Activated CD8-positive, alpha-beta memory T cell treated with anti-CD3 and anti-CD28 coated beads for 1 hour (primary cell): ENCODE measurements at places on chromosomes 16 and 17.

- DNase-seq = no peak
Observed at GRCh38 chr17:29588562-29589411, 661 bp downstream of the GIT1 start.

- no peak for DNase-seq
Observed at GRCh38 chr17:77959926-77960521, 1.5 kb downstream of the TNRC6C start.

- no peak for DNase-seq
Observed at GRCh38 chr17:74212209-74212912, 1.0 kb upstream of the TTYH2 start.

DNA sequence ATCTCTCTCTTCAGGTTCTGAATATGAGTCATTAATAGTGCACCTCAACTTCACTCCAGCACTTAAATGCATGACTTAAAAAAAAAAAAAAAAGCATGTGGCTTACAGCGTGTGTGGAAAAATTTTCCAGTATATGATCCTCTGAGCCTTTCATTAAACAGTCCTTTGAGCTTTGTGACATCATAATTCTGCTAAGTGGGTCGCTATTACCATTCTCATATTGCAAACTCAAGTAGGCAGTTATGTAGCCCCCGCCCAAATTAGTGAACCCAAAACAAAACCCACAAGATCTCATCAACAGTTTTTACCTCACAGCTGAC, 672 bp downstream of the CMTR2 start:
- no peak for DNase-seq

DNA sequence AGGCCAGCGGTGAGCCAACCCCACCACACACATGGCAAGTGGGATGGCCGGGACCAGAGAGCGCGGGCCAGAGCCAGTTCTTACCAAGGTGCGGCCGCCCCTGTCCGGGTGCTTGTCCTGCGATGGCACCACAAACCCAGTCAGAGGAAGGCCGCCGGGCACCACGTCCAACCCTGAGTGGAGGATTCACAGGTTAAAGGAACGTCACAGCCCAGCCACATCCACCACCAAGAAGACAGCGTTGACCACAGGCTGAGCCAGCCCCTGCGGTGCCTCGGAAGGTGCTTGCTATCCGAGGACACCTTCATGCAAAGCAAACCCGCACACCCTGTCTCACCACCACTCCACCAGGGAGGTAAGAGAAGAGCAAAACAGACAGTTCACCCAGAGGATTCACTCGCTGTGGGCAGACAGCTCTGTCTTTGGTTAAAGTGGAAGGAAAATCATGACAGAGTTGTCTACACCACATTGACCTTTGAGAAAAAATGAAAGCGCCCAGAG, 15.8 kb downstream of the SLX4 start:
- DNase-seq = no peak

DNA sequence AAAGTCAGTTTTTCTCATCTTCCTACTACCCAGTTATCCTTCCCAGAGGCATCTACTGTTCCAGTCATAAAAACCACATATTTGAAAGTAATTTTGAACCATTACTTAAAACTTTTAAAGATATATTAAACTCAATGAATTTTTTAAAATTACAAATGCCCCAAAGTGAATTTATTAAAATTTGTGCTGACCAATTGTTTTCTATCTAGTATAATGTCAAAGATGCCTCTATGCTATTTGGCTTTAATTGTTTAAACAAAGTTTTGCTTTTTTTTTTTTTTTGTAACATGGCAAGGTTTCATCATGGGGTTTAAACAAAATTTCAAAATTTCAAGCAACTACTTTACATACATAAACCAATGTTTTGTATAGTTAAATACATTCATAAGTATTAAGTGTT, 60.7 kb downstream of the FBXL20 start:
- DNase-seq = no peak

- peak; percentile 44 for DNase-seq
Observed at GRCh38 chr16:16127469-16128116, 95.7 kb downstream of the ABCC6 start.

DNA sequence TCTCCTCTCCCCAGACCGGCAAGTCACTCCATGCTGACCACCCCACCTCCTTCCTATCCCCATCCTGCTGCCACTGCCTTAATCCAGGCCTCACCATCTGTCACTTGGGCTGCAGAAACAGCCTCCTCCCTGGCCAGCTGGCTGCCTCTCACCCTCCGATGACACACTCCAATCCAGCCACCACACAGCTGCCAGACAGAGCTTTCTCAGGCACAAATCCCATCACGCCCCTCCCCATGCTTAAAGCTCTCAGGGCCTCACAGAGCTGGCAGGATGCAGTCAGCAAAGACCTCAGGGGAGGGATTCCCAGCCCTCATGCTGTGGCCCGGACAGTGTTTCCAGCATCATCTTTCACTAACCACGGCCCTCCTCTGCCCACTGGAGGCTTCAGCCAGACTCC, 13.7 kb downstream of the CAMKK1 start:
- no peak for DNase-seq

GRCh38 chr16:48647794-48648193, 37.8 kb upstream of the N4BP1 start:
- no peak for DNase-seq

- no peak for DNase-seq
Observed at GRCh38 chr16:49859125-49859811, 3.4 kb upstream of the ZNF423 start.

GRCh38 chr17:6044261-6044660, 25.9 kb upstream of the WSCD1 start:
- no peak for DNase-seq

DNA sequence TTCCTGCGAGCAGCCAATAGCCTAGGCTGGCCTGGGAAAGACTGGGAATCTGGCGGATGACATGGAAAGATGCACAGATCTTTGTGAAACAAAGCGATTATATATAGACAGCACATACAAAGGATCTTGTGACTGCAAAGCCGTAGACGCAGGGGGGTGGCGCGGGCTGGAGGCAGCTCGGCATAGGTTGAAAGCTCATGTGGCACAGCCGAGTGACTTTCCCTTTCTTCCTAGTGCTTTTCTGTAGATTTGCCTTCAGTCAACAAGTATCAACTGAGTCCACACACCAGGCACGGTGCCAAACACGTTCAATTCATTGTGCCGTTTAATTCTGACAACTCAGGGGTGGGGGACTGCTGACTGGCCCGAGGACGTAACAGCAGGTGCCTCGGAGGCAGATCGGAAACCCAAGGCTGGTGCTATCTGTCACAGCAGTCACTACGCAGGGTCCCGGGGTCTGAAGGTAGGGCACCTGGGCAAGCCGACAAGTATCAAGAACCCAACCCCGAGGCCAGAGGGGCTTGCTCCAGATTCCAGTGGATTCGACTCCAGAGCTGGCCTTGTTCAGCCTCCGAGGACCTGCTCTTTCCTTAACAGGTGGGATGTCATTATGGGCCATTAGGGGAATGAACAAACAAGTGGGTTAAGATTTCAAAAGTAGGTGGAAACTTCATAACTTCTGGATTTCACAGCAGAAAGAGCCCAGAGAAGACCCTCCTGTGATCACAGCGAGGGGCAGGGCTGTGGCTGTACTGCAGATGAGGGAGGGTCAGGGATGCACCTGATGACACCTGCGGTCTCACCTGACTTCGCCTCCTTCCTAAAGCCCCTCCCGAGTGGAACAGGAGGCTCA, 5.9 kb downstream of the PAM16 start:
- no peak for DNase-seq

DNA sequence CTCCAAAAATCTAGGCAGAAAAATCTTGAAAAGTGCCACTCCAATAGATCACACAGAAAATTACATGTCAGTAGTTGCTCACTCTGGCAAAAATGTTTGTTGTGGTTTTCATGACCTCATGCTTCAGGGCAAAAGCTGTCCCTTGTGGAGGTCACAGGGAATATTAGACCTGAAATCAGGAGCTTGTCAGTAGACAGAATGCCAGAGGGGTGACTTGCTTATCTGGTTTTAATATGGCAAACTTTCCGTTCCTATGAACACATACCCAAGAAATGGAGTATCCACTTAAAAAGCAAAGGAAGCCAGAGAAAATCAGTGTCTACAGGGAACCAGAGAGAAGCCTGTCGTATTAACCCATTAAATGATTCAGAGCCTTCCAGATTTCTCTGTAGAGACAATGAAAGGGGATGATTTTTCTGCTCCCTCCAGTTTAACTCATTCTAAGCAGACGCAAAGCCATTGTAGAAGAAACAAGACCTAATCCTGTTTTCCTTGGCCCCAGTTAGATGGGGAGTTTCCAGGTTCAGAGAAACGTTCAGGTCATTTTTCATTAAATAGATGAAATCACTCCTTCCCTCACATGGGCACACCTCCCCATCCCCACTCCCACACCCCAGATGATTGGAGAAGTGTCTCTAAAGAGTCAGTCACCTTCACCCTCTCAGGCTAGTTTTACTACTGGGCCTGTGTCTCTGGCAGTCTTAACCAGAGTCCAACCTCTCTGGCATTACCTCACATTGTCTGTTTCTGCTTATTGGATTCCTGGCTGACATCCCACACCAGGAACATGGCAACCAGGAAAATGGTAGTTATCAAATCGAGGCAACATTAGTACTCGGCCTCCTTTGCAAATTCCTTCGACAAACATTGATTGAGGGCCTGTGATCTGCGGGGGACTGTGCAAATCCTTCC, 6.0 kb downstream of the SOX9 start:
- no peak for DNase-seq

DNA sequence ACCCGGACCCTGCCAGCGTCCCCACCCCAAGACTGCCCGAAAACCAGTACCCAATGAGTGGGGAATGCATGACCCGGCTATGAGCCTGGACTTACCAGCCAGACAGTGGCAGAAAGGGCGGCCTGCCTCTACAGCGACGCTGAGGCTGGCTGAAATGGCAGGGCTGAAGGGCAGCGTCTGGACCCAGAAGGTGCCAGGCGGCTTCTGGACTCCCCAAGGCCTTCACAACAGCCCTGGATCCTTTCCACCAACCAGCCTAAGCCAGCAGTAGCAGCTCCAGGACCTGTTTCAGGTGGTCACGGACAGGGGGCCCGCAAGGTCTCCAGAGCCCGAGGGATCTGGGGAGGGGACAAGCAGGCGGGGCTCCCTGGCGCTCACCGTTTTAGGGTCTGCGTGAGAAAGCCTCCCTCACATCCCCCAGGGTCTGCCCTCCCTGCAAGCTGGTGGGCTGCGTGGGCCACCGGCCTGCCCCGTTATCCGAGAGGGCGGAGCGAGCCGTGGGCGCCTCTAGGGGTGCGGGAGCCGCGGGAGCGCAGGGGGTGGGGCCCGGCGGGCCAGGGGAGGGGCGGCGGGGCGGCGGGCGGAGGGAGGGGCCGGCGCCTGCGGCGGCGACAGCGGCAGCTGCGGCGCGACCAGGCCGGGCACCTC, at the start of gene RIPOR1:
RIPOR1 (plus strand) TSS at position 608 of the 648 bp plus-strand sequence. CDS start 9,618 bp downstream, outside the sequence.
- DNase-seq = no peak

- no peak for DNase-seq
Observed at GRCh38 chr16:54620197-54620596, 310.5 kb upstream of the IRX5 start.

- DNase-seq = no peak
Observed at GRCh38 chr17:80285237-80285920, 24.7 kb downstream of the RNF213 start.

DNA sequence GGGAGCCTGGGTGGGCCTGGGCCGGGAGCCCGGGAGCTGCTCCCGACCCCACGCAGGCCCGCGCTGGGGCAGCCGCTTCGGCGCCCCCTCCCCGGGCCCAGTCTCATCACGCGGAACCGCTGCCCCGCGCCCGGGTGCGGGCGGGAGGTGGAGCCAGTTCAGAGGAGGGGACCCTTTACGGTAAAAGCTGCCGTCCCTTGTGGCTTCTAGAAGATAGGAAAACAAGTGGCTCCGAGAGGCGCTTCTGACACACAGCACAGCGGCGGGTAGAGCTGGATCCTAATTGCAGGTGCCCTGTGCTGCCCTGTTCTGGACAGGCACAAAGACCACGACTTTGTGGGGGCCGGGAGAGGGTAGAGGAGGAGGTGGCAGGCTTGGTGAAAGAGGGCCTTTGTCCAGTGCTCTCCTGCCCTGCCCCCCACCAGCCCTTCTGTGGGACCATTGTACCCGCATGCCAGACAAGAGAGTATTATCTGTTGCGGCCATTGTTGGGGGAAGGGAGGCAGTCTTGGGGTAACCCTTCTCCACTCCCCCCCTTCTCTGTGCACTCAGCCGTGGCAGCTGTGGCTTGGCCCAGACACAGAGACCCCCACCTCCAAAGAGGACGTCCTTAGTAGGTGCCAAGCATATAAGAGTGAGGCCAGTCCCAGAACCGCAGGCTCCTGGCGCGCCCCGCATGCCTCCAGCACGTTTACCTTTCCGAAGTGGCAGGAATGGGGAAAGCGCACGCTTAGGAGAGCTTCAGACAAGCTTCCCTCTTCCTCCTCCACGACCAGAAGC, 736 bp downstream of the CNP start:
- no peak for DNase-seq

DNA sequence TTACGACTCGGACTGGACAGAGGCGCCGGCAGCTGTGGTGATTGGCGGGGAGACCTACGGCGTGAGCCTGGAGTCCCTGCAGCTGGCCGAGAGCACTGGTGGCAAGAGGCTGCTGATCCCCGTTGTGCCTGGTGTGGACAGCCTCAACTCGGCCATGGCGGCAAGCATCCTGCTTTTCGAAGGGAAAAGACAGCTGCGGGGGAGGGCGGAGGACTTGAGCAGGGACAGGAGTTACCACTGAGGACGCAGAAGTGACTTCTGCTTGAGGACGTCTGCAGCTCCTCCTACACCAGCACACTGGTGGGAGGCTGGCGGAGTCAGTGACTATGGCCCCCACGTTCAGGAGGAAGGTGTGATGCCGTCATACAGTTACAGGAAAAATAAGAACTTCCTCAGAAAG, 9.7 kb downstream of the MRM3 start:
- DNase-seq = no peak

- DNase-seq = peak; percentile 60
Observed at GRCh38 chr17:78176548-78177025, 8.2 kb downstream of the SYNGR2 start.

GRCh38 chr17:68356520-68356919, 65.2 kb downstream of the ARSG start:
- peak; percentile 27 for DNase-seq

DNA sequence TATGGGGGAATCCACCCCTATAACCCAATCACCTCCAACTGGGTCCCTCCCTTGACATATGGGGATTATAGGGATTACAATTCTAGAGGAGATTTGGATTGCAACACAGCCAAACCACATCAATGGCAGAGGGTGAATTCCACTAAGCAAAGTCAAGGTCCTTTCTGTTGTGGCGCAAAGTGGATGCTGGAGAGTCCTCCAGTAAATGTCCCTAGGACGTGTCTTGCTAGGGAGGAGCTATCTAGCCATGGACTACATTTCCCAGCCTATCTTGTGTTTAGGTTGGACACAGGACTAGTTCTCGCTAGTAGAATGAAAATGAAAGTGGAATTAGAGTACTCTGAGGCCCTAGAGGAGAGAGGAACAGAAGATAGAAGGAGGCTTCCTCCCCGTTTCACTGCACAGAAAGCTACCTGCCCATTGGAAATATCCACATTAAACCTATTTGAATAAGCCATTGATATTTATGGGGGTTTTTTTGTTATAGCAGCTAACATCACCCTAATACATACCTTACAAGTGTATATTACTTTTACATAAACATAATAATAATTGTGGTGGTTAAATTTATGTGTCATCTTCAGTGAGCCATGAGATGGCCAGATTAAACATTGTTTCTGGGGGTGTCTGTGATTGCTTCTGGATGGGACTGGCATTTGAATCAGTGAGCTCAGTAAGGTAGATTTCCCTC, 56.7 kb upstream of the ERCC4 start:
- DNase-seq = no peak

GRCh38 chr17:41894791-41895331, 23.9 kb downstream of the ACLY start:
- no peak for DNase-seq

GRCh38 chr17:8225813-8226535, 15.6 kb upstream of the AURKB start:
- no peak for DNase-seq
